ENCODE measurements at places on chromosomes 5 and 9.

DNA sequence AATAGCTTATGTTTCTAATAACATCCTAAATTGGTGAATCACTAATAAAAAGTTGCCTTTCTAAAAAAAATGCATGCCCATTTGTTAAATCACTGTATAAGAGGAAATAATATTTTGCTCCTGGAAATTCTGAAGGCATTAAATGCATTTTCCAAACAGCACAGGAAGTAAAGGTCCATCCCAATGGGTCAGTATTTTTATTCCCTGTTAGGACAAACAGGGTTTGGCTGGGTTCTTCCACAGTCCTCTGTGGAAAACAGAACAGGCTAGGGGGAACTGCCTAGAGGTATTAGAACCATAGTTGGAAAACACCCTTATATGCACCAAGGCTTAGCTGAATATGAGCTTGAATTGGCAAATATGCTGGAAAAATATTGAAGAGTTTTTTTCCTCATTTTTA, 85.2 kb downstream of the OXCT1 start:
- DNase-seq = no peak

DNA sequence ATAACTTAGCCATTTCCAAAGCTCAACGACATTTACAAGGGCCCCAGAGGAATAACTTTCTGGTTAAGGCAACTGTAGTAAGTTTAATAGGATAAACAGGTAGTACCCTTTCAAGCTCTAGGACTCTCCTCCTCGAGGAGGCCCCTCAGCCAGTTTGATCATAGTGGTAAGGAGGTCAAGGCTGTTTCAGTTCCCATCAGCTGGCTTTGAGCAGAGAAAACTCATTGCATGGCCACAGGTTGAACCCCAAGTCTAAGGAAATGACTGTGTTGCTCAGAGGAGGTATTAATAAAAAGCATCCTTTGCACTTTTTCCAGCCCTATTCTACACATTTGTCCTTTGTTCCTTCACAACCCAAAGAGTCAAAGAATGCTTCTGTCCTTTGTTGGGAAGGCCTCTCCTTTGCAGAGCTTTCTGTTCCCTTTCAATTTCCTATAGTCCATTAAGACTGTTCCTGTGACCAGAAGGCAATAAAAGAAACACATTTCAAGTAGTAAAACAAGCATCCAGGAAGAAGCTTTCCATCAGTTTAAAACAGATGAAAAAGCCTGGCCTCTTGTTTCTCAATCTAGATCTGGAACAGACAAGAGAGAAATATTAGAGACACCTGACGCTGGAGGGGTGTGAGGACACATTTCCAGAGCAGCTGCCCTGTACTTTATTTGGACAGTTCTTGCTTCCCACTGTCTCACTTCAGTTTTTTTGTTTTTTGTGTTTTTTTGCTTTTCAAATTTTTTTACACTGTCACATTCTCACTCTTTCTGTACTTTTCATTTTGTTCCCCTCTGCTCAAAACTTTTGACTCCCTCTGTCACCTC, 54.1 kb downstream of the PRRC1 start:
- DNase-seq = no peak

- DNase-seq = no peak
These were observed 5.6 kb downstream of the MEGF9 start for GRCh38 chr9:120708526-120709224.

DNA sequence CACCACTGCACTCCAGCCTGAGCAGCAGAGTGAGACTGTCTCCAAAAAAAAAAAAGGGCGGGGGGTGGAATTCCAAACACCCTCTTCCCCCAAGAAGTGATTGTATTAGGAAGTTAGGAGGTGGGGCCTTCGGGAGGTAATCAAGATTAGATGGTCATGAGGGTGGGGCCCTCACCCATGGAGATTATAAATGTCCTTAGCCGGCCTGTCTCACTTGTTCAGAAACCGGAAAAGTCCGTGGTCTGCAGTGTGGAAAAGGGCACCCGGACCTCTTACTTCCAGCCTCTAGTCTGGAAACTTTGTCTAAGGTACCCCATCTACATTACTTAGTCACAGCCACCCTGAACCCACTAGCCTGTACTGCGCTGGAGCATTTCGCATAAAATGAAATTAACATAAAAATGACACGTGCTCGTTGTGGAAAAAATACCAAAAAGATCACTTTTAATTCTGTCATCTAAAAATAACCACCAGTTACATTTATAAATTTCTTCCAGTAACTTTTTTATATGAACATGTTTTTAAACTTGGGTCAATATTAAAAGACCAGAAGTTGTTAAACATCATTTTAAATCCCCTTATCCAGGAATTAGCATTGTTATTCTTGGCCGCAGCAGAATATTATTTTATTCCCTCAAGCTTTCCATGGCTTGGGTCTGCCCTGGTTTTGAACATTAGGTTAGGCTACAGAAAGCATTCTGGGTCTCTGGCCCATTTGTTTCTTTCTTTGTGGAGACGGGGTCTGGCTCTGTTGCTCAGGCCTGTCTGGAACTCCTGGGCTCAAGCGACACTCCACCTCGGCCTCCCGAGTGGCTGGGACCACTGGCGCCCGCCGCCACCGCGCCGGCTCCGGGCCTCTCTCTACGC, 1.2 kb upstream of the CKS2 start:
- no peak for DNase-seq

DNA sequence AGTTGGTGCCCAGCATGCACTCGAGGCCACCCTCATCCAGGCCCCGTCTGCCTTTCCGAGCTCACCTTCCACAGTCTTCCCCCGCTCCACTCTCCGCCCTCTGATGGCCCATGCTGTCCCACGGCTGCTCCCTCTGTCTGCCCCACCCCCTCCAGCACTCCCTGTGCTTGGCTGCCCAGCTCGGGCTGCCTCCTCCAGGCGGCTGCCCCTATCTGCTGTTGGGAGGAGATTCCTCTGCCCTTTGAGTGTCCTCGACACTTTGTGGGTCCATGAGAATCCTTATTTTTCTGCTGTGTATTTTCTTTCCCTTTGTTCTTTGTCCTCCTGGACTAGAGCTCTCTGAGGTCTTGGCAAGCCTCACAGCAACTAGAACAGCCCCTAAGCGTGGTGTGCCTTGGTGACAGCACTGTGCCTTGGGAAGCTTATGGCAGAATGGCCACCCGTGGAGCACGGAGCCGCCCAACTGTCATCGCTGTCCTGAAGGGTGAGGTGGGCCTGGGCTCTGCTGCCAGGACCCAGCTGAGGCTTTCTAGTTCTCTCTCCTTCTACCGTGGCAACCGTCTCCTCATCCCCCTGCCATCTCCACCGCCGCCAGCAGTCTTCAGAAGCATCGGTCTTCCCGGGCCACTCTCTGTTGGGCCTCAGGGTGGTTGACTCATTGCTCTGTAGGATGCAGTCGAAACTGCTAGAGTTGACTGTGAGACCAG, 5.2 kb downstream of the NTMT1 start:
- no peak for DNase-seq

DNA sequence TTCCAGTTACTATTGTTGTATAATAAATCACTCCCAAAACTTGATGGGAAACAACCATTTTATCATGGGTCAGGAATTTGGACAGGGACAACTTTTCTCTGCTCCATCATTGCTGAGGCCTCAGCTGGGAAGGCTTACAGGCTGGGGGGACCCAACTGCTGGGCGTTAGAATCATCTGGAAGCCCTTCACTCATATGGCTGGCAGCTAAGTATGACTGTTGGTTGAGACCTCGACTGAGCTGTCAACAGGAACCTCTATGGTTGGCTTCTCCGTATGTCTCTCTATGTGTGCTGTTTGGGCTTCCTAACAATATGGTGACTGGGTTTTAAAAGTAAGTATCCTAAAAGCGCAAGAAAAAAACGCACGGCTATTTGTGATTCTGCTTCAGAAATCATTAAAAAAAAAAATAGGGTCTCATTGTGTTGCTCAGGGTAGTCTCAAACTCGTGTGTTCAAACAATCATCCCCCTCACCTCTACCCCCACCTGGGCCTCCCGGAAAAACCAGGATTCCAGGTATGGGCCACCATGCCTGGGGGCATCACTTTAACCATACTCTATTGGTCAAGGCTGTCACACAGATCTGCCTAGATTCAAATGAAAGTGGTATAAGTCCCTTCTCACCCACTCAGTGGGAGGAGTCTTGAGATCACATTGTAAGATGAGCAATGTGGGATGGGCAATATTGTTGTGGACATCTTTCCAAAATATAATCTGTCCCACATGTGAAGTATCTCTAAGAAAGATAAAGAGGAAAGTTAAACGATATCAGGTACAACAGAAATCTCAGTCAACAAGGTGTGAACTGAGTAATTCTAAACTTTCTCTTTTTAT, 15.2 kb downstream of the FNBP1 start:
- DNase-seq = no peak

GRCh38 chr9:121700165-121700831, 48.9 kb downstream of the DAB2IP start:
- DNase-seq = peak; percentile 27

- no peak for DNase-seq
These were observed 727 bp upstream of the GLIPR2 start for GRCh38 chr9:36135741-36136271.
